PC-3 (cell line): ENCODE measurements at places on chromosomes 16 and 17. TPM values are rescaled to one million over a fixed set of nuclear protein-coding genes. Genes with fewer than 3 reads are reported as not detected.

KRT40 gene
- not detected in 2 replicates for total RNA-seq

- no peak for DNase-seq
These were observed at the start of gene SGCA for GRCh38 chr17:50165867-50166517. TSS of gene SGCA (plus strand) at chr17:50166005. CDS start at chr17:50166041, 36 bp downstream.

DNA sequence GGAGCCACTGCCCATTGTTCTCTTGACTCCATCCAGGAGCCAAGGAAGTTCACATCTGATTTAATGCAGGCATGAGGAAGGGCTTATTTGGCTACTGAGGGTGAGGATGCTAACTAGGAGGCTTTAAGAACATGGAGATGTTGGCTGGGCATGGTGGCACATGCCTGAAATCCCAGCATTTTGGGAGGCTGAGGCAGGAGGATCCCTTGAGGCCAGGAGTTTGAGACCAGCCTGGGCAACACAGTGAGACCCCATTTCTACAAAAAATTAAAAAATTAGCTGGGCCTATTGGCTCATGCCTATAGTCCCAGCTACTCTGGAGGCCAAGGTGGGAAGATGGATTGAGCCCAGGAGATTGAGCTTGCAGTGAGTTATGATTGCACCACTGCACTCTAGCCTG lies 116.5 kb downstream of the RAP1GAP2 start:
- DNase-seq = no peak

DNA sequence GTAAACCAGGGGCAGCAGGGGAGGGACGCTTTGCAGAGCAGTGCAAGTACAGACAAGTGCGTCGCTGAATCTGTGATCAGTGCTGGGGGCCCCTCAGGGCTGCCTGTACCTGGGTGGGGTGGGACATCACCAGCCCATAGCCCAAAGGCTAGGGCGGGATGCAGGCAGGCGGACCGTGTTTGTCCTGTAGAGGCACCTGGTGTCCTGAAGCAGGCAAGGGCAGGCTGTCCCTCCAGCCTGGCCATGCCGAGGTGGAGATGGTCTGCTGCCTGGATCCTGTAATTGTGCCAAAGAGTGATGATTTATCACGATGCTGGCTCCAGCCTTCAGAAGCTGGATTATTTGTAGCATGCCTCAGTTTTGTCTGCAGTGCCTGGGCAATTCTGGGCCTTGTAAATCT lies 137.9 kb upstream of the GSE1 start:
- no peak for DNase-seq

DNA sequence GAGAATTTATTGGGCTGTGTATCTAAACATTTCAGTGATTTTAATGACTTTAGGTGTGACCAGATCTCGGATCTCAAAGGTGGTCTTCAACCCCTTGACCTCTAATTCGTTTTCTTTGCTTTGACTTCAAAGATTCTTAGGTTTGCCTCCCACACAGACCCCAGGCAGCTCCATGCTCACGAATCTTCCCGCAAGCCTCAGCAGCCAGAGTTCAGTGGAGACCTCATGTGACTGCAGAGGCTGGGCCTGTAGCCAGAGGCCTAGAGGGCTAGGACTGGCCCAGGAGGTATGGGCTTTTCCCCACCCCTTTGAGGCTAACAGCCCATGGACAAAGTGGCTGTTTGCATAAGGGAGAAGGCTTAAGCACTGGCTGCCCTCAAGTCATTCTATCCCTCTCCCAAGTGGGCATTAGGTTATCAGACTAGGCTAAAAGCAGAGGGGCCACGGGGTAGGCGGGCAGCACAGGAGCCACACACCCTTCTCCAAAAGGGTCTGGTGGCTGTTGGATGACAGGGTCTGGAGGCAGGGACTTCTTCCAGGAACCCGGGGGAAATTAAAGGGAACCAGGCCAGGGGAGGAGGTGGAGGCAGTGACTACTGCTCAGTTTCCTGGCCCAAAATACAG lies 3.0 kb downstream of the HIRIP3 start:
- no peak for DNase-seq

GRCh38 chr17:76467366-76467765 lies at the start of gene AANAT:
TSS of gene AANAT (plus strand) at chr17:76467603. CDS start at chr17:76468747, 1,144 bp downstream.
- DNase-seq = no peak

DNA sequence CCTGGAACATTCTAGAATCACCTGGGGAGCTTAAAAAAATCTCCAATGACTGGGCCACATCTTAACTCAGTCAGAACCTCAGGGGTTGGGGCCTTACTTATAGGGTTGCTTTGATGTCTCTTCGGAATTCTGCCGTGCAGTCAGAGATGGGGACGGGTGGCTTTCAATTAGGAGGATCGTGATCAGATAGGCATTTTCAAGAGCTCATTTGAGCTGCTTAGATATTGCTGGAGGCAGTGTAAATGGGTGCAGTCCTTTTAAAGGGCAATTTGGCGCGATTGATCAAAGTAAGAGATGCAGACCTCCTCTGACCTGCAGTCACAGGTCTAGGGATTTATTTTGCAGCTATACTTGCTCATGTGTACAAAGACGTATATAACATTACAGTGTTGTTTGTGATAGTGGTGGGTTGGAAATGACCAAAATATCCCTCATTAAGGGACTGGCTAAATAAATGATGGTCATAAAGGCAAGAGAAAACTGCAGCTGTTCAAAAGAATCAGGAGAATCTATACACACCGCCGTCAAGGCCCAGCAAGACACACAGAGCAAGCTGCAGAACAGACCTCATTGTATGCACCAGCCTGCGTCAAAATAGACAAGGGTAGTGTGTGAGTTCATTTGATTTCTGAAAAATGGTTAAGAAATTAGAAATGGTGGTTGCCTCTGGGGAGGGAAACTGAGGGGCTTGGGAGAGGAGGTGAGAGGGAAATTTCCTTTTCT lies 6.3 kb upstream of the KCNG4 start:
- no peak for DNase-seq

DNA sequence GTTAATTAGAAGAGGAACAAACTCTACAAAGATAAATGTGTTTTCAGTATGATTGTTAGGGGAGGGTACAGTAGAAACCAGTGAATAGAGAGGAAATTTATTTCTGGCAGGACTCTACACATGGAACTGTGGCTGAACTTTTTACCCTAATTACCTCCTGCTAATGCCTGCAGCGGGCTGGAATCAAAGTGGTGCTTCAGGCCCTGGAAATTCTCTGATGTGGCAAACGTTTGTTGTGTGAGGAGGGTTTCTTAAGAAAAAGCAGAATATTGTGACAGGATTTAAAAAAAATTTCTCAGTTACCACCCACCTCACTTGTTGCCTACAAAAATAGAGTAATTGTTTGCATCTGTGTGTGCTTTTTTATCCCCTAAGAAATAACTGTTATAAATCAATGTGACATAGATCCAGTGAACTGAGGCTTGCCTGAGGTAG lies 154.5 kb downstream of the BCAS3 start:
- no peak for DNase-seq

DNA sequence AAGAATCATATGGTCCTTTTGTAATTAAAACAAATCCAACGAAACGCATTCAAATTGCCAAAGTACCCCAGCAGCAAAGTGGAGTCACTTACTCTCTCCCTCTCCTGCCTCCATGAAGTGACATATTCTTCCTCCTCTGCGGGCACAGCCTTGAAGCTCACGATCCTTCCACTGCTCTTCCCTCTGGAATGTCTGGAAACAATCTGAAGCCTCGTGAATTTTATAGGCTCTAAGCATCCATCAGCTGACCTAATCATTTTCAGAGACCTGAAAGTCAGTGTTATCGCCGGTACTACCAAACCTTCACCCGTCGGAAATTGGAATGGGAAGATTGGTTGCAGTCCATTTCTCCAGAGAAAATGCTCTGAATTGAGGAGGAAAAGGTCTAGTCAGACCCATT lies 134.5 kb upstream of the FOXF1 start:
- DNase-seq = no peak
